ENCODE measurements at places on chromosomes 12 and 14. TPM values are rescaled to one million over a fixed set of nuclear protein-coding genes. Genes with fewer than 3 reads are reported as not detected.

HOXC13 gene
- not detected for total RNA-seq

BIN2 gene
- 33.2 TPM for total RNA-seq

DDHD1 gene
- total RNA-seq, result 70.2 TPM

GRIP1 gene
- 0.40 TPM for total RNA-seq

ORMDL2 gene
- total RNA-seq, result 55.8 TPM

RAD51AP1 gene
- 35.8 TPM for total RNA-seq

GRCh38 chr14:22471545-22472121, 117.4 kb downstream of the DAD1 start:
- H3K36me3 ChIP-seq, result no peaks in the 10 kb centered on the region
- no peak overlapping the region for H3K4me3 ChIP-seq
- no peaks in the 10 kb centered on the region for H3K4me1 ChIP-seq
- no peak overlapping the region for H3K27ac ChIP-seq
- no peaks in the 10 kb centered on the region for H3K27me3 ChIP-seq

DNA sequence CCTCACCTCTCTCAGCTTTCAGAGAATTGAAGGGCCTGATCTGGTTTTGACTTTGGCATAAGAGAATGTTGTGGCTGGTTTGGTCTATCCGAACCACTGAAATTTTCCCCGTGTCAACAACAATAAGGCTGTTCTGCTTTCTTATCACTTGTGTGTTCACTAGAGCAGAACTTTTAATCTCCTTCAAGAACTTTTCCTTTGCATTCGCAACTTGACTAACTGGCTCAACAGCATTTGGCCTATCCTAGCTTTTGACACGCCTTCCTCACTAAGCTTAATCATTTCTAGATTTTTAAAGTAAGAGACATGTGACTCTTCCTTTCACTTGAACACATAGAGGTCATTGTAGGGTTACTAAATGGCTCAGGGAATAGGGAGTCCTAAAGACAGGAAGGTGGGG, 25.9 kb upstream of the EDDM3A start:
- H3K36me3 ChIP-seq, result no peaks in the 10 kb centered on the region
- no peaks in the 10 kb centered on the region for H3K4me1 ChIP-seq

GRCh38 chr12:94973221-94973620, 30.3 kb downstream of the NDUFA12 start:
- H3K36me3 ChIP-seq, result peaks cover 22% of the 10 kb centered on the region
- H3K4me3 ChIP-seq, result no peak overlapping the region
- DNase-seq, result no peak
- H3K4me1 ChIP-seq, result peaks cover 2% of the 10 kb centered on the region
- no peak overlapping the region for H3K27ac ChIP-seq

- no peak within 1 kb of the TSS for H3K27ac ChIP-seq
- H3K4me3 ChIP-seq, result no peak within 1 kb of the TSS
- no peaks in the 10 kb centered on the region for H3K27me3 ChIP-seq
- H3K4me1 ChIP-seq, result no peaks in the 10 kb centered on the region
- no peak for DNase-seq
Observed at GRCh38 chr12:80443974-80444666, at the start of gene PTPRQ. TSS of gene PTPRQ (plus strand) at chr12:80444235. CDS start at chr12:80444346, 111 bp downstream.

DNA sequence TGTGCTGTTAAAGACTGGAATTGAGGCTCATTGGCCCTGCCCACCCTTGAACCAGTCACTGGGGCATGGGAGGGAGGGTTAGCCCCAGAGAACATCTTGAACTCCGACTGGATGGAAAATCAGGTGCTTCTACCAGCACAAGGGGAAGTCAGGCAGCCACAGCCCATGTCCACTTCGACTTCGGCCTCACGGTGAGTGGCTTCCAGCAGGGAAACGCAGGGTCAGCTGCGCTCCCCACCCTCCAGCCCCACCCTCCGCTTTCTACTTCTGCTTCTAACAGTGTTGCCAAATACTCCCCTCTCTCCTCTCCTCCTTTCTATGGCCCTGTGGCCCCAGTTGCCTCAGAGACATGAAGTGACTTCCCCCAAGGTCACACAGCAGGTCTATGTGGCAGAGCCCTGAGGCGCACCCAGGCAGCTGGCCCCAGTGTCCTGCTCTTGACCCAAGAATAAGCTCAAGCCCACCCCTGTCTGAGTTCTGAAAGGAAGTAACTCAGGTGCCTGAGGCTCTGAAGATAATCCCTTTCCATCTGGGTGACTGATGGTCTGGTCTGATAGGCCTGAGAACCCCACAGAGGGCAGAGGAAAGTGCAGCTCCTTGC, 11.9 kb upstream of the SH2B3 start:
- peaks cover 13% of the 10 kb centered on the region for H3K4me1 ChIP-seq
- no peak overlapping the region for H3K27ac ChIP-seq
- H3K27me3 ChIP-seq, result peaks cover 2% of the 10 kb centered on the region
- H3K36me3 ChIP-seq, result no peaks in the 10 kb centered on the region

GRCh38 chr12:78759367-78759766, 105.2 kb upstream of the SYT1 start:
- DNase-seq, result no peak
- H3K27me3 ChIP-seq, result no peaks in the 10 kb centered on the region
- no peaks in the 10 kb centered on the region for H3K36me3 ChIP-seq
- no peaks in the 10 kb centered on the region for H3K4me1 ChIP-seq
- H3K27ac ChIP-seq, result no peak overlapping the region

DNA sequence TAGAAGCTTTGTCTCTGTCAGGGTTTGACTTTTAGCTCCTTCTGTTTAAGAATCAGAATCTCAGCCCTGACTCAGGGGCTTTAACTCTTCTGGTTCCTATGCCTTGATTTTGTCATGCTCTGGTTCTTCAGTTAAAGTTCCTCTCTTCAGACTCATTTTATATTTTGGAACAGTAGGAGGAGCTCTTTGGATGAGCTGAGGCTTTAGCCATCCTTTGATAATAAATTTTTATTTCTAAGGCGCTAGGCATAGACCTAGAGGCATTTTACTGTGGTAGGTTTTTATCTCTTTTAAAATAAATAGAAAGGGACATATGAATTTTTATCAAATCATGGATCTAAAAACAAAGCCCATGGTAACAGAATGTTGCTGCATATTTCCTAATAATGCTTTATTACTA, 51.7 kb downstream of the ATP23 start:
- DNase-seq, result no peak
- H3K36me3 ChIP-seq, result no peaks in the 10 kb centered on the region
- H3K27me3 ChIP-seq, result peaks cover 8% of the 10 kb centered on the region
- H3K4me3 ChIP-seq, result no peak overlapping the region

- peak overlapping the region; percentile 80 for H3K27ac ChIP-seq
- no peaks in the 10 kb centered on the region for H3K27me3 ChIP-seq
- H3K4me1 ChIP-seq, result peaks cover 30% of the 10 kb centered on the region
- peaks cover 64% of the 10 kb centered on the region for H3K36me3 ChIP-seq
Observed at GRCh38 chr12:56143217-56143616, 9.2 kb upstream of the MYL6B start.

DNA sequence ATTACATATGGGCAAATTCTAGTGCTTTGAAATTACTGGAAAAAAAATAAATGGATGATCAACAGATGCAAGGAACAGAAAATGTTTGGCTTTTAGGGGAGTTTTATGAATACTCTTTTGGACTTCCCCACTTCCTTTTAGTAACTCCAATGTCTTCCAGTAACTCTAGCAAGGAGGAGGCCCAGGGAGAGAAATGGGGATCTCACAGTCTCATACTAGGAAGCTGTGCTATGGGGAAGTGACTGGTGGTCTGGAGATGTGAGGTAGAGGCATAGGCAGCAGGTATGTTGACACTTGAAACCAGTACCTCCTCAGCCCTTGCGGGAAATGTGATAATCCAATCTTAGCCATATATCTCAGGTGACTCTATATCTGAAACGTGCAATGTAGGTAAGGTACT, 68.1 kb downstream of the CRADD start:
- H3K27ac ChIP-seq, result no peak overlapping the region
- DNase-seq, result no peak
- H3K4me1 ChIP-seq, result peaks cover 32% of the 10 kb centered on the region

DNA sequence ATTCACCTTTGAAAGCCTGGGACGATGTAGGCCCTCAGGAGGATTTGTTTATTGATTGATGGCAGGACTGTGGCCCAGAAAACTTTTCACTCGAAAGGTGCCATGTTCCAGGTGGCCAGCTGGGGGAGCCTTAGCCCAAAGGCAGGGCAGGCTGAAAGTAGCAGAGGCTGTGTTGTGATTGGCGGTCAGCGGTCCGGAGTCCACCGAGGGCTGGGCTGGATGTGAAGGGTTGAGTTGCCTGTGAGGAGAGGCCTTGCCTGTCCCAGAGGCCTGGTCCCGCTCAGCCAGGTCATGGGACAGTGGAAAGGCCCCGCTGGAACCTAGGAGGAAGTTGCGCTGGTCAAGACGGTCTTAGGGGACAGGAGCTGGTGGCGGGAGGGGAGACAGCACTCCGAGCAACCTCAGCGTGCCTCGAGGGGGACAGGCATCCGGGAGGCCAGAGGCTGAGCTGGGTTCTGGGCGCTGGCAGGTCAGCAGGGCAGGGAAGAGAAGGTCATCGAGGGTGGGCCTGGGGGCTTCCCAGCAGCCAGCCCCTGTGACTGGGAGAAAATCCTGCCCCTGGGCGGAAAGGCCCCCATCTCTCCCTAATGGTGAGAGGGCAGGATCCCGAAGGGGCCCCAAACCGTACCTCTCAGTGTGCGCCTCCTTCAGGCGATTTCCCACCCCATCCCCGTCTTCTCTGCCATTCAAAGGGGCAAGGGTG, 26.3 kb downstream of the CMA1 start:
- H3K27ac ChIP-seq, result peak overlapping the region; percentile 56
- no peaks in the 10 kb centered on the region for H3K27me3 ChIP-seq
- peaks cover 2% of the 10 kb centered on the region for H3K36me3 ChIP-seq
- peak; percentile 83 for DNase-seq
- peak overlapping the region; percentile 39 for H3K4me3 ChIP-seq

- no peaks in the 10 kb centered on the region for H3K27me3 ChIP-seq
- H3K4me3 ChIP-seq, result no peak overlapping the region
- H3K27ac ChIP-seq, result no peak overlapping the region
- H3K4me1 ChIP-seq, result peaks cover 21% of the 10 kb centered on the region
- no peak for DNase-seq
Observed at GRCh38 chr14:91215381-91215780, 29.1 kb downstream of the GPR68 start.

GRCh38 chr12:117594481-117594880, 233.1 kb upstream of the NOS1 start:
- no peak for DNase-seq
- no peaks in the 10 kb centered on the region for H3K36me3 ChIP-seq
- no peak overlapping the region for H3K27ac ChIP-seq
- no peaks in the 10 kb centered on the region for H3K27me3 ChIP-seq
- H3K4me3 ChIP-seq, result no peak overlapping the region
- H3K4me1 ChIP-seq, result no peaks in the 10 kb centered on the region

DNA sequence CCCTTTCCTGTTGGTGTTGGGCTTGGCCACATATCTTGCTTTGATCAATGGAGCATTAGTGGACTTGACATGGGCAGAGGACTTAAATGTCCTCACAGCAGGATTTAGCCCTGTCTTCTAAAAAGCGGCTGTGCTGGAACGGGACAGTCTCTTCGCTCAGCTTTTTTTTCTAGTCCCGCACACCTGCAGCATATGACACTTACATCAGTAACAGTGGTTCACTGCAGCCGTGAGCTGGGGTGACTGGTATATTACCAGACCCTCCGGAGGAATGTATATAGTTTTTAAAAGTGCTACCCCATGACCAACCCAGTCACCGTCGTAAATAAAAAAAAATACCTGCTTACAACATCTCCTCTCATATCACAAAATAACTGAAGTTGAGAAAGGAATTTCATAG, 164.5 kb downstream of the CRADD start:
- DNase-seq, result no peak
- peaks cover 4% of the 10 kb centered on the region for H3K36me3 ChIP-seq
- peaks cover 12% of the 10 kb centered on the region for H3K4me1 ChIP-seq
- no peak overlapping the region for H3K27ac ChIP-seq
- H3K27me3 ChIP-seq, result no peaks in the 10 kb centered on the region

GRCh38 chr14:68466491-68466977, 326.3 kb downstream of the ZFP36L1 start:
- no peak for DNase-seq
- peaks cover 27% of the 10 kb centered on the region for H3K4me1 ChIP-seq
- no peak overlapping the region for H3K4me3 ChIP-seq
- H3K27ac ChIP-seq, result no peak overlapping the region

DNA sequence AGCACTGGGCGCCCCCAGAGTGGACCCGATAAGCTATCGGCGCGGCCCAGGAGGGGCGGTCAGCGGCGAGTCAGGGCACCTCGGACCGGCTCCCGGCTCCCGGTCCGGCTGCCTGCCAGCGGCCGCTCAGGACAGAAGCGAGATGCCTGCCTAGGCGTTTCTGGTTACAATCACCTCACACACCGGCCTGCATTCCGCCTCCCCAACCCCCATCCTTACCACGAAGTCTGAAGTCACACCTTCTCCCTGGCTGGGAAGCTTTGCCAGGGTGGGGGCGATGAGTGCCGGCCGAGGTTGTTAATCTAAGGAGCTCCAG, 42.6 kb upstream of the TBX5 start:
- H3K27ac ChIP-seq, result no peak overlapping the region
- H3K36me3 ChIP-seq, result no peaks in the 10 kb centered on the region
- H3K27me3 ChIP-seq, result peaks cover 68% of the 10 kb centered on the region
- H3K4me3 ChIP-seq, result no peak overlapping the region

DNA sequence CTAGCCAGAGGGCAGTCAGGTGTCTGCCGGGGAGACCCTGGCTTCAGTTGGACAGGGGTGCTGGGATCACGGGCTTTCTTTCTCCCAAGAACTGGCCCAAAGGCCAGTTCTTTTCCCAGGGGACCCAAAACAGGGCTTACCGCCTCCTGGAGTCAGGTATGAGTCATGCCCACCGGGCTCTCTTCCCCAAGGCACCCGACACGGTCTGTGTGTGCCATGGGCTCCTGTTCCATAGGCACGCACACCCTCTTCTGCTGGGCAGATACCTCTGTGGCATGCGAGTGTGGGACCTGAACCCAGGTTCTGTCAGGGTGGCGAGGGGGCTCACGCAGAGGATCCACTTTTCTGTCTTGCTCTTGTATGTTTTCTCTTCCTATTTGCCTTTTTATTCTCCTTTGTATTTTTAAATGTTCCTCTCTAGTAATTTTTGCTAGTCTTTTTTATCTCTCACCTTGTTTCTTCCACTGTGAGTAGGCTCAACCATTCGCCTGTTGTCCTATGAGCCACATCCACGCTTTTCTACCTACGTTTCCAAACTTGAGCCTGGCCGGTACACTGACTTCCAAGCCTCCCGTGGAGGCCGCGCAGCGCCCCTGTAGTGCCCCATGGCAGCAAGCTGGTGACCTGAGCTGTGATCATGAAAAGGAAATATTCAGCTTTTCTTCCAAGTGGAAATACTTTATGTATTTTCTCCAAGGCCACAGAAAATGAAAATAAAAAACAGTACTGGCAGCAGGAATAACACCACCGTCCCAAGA, 362.2 kb downstream of the CACNA1C start:
- H3K4me3 ChIP-seq, result no peak overlapping the region
- peaks cover 1% of the 10 kb centered on the region for H3K27me3 ChIP-seq
- no peaks in the 10 kb centered on the region for H3K36me3 ChIP-seq
- H3K4me1 ChIP-seq, result no peaks in the 10 kb centered on the region
